ENCODE measurements at places on chromosomes 4 and X.

DNA sequence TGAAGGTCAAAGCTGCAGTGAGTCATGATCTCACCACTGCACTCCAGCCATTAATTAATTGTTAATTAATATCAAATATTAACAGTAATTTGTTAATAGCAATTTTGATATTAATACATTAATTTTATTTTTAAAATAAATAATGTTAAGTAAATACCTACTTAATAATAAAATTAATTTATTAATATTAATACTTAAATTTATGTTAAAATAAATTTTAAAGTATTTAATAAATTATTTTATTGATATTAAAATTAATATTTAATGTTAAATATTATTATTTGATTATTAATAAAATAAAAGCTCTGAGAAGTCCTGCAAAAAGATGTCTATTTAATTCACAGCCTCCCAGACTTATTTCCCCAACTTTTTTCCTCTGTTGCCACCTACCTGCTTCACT, 25.1 kb upstream of the TRIM2 start:
- no peak for DNase-seq

- no peak for DNase-seq
Observed at GRCh38 chr4:117634716-117635115, 399.6 kb upstream of the NDST3 start.

DNA sequence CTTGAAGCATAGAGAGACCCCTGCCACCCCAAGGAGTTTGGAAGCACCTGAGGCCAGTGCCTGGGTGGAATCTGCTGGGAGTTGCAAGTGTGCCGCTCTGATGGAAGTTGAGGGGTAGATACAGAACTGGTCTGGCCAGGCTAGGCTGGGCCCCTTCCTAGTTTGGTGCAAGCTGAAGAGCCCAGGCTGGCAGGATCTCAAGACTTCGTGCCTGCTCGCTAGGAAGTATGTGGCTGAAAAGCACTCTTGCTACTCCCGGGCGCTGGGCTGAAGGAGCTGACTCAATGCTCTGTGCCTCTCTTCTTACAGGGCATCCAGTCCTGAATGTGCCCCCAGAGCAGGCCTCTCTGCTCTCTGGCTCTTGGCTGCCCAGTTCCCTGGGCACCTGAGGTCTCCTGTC, 51.7 kb upstream of the PJA1 start:
- DNase-seq: no peak

DNA sequence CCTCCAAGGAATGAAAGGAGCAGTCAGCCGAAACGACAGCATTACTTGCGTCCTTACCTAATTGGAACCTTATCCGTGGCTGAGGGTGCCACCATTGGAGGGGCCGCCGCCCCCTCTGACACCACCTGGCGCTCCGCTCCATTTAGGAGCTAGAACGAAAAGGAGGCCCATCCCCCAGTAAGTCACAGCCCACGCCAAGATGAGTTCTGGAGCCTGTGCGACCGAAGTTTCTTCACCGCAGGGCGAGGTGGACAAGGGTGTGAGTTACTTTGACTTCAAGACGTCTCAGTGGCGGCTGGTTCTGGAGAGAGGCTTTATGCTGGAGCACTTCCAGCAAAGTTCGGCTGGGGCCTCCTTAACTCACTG, 729 bp upstream of the IRF2 start:
- no peak for DNase-seq

DNA sequence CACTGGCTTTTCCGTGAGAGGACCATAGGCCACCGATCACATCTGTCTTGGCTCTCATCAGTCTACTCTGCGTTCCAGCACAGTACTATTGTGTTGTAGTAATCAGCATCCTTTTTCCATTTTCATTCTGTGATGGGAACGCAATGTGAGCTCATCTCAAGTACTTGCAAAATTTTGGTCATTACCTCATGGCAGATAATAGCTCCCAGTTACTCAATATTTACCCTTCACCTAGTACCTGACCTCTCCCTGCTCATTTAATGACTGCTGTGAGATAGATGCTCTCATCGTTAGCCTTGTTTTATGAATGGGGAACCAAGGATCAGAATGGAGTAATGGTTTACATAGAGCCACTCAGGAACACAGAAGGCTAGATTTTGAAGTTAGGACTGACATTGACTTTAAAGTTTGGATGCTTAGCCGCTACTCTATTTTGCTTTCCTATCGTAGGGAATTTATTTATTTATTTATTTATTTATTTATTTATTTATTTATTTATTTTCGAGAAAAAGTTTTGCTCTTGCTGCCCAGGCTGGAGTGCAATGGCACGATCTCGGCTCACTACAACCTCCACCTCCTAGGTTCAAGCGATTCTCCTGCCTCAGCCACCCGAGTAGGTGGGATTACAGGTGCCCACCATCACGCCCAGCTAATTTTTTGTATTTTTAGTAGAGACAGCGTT, 6.5 kb upstream of the GPR101 start:
- no peak for DNase-seq

- DNase-seq: peak; percentile 56
Observed at GRCh38 chr4:7910952-7911578, 28.6 kb downstream of the AFAP1 start.

- DNase-seq: peak; percentile 75
Observed at GRCh38 chr4:123209436-123209835, 187.2 kb upstream of the SPRY1 start.

DNA sequence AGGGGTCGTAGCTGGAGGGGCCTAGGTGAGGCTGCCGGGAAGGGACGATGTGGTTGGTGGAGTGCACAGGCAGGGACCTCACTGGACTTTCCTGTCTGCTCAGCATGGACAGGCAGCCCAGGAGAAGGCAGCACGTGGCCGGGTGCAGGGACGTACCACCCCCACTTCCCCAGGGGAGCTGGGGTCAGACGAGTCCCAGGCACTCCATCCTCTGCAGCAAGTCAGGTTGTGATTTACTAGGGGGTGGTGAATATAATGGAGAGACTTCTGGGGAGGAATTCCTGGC, 1.5 kb upstream of the CTBP1 start:
- DNase-seq: no peak

- DNase-seq: no peak
Observed at GRCh38 chrX:109374262-109374960, 107.5 kb downstream of the GUCY2F start.

GRCh38 chr4:181687116-181687515, 556.1 kb upstream of the TENM3 start:
- DNase-seq: no peak

DNA sequence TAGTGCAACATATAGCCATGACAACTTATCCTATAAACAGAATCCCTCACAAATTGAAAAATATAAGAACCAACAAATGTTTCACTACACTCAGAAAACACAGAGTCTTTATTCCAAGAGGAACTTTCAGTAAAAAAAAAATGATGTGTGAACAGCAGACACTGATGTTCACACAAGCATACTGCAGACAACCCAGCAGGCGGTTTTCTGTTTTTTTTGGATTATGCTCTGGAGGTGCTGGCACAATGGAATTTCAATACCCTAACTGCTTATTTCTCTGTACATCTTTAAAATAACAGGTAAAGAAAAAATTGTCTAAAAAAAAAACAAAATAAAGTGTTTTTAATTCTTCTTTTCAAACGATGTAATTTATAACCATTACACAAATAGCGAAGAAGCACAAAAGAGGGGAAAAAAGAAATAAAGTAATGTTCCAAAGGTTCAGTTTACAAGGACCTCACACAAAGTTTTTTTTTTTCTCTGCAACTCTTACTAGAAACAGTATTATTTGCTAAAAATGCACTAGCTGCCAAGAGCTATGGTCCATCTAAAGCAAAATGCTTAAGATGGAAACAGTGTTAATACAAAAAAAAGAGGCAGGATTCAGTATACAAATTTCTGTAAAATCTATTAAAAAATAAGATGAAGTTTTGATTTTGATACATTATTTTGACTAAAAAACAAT, 55.3 kb downstream of the ANAPC10 start:
- DNase-seq: no peak

DNA sequence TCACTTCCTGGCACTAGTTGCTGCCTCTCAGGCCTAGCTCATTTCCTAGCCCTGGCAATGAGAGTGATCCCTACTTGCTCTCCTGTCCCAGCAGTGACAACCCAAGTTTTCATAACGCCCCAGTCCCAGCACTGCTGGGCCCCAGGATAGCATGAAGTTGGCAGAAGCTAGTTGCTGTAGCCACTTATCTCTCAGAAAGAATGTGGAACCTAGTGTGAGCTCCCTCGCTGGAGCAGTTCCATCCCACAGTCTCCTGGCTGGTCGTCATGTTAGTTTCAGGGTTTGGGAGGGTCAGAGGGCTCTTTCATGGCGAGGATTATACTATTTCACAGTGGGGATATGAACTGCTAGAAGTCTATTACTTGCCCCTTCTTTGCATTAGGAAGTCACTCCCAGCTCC, 5.1 kb downstream of the PF4 start:
- DNase-seq: no peak

DNA sequence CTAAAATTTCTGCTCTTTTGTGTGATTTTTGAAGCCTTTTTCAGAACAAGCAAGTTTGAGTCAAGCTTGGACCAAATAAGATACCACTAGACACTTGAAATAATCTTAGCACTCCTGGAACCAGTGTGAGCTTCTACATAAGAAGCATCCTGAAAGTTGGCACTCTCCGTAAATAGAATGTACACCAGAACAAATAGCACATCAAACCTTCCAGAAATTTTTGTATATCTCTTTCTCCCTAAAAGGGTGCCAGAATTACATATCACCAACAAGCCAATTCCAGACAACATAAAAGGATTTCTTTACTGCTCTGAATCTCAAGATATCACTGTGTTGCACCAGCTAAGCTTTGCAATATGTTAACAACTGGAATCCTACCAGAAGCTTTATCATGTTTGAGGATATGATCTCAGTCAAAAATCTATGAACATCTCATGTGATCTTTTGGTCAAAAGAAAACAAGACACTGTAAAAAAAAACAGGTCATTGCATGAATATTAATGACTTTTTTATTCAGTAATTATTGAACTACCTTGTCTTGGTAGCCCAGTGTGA, 117.2 kb downstream of the PRSS12 start:
- DNase-seq: peak; percentile 4

DNA sequence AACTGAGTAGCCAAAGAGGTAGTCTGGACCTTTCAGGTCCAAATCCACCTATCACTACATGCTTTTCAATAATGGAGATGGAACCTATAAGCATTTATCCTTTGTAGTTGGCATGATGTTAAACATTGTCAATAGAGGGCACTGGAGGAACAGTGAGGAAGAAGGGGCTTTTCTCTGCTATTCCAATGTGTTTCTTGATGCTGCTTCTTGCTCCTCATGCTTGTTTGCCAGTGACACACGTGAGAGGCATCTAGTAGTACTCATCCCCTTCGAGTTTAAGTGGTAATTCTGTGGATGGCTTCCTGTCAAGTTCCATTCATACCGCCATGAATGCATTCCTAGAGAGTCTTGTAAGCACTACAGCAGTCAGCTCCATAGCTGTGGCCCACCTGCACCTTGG, 84.0 kb downstream of the NAA11 start:
- peak; percentile 61 for DNase-seq

DNA sequence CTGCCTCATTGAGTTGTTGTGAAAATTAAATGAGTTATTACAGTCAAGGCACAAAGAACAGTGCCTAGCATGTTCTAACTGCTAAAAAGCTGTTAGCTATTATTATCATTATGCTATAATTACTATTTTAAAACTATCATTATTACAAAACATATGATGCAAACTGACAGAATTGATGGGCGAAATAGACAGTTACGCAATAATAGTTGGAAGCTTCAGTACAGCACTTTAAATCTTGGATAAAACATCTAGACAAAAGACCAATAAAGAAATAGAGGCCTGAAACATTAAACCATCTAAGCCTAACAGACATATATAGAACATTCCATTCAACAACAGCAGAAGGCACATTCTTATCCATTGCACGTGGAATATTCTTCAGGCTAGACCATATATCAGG, 73.0 kb downstream of the TAB3 start:
- no peak for DNase-seq

DNA sequence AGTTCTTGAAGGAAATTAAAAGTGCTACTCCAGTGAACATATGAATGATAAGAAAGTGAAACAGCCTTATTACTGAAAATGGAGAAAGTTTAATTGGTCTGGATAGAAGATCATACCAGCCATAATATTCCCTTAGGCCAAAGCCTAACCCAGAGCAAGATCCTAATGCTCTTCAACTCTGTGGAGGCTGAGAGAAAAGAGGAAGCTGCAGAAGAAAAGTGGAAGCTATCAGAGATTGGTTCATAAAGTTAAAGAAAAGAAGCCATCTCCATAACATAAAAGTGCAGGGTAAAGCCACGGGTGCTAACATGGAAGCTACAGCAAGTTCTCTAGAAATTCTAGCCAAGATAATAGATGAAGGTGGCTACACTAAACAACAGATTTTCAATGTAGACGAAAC, 85.5 kb upstream of the ATOH1 start:
- DNase-seq: no peak

DNA sequence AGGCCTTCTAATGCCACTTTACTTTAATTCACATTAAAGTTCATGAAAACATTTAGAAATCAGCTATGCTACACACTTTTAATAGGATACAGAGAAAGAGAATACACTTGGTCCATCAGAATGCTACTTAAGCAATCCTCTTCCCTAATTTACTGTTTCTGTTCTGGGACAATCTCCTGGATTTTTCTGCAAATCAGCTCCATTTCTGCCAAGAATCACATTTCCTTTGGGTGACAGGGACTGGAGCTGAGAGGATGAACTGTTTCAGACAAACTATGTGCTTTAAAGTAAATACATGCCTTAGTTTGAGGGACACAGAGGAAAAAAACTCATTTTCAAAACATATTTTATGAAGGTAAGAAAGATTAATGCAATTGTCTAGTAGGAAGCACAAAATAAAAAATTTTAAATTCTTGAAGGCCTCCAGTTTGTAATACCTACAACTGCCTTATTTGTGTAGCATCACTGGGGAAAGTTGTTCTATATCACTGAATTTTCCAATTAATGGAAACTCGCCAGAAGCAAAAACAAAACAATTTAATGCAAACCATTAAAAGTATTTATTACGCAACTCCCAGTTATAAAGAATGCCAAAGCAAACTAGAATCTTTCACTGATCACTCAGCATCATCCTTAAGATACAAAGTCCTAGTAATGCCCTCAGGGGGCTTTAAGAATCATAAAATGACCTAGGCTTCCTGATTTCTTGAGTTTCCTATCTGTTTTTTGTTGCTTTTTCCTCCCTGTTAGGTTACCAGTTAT, 36.3 kb downstream of the BCLAF3 start:
- no peak for DNase-seq

DNA sequence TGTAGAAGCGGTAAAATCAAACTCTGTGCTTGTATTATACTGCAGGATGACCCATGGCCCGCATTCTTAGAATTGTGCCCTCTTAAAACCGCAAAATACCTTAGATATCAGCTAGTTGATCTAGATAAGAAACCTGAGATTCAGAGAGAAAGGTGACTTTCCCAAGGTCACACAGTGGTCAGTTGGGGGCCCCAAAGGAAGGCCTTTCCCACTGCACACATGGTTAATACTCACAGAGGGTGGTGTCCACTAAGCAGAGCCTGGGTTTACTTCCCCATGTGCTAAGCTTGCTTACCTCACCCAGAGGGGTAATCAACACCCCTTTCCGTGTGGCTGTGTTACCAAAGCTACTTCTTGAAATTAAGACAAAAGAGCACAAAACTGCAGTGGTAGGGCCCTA, 66.3 kb downstream of the RBM47 start:
- no peak for DNase-seq

GRCh38 chr4:1061056-1061700, 49.8 kb downstream of the FGFRL1 start:
- DNase-seq: no peak

- DNase-seq: peak; percentile 61
Observed at GRCh38 chr4:146275370-146275769, 61.0 kb downstream of the REELD1 start.

All from NCI-H226 (cell line).